ENCODE measurements at places on chromosomes 2 and 18.

DNA sequence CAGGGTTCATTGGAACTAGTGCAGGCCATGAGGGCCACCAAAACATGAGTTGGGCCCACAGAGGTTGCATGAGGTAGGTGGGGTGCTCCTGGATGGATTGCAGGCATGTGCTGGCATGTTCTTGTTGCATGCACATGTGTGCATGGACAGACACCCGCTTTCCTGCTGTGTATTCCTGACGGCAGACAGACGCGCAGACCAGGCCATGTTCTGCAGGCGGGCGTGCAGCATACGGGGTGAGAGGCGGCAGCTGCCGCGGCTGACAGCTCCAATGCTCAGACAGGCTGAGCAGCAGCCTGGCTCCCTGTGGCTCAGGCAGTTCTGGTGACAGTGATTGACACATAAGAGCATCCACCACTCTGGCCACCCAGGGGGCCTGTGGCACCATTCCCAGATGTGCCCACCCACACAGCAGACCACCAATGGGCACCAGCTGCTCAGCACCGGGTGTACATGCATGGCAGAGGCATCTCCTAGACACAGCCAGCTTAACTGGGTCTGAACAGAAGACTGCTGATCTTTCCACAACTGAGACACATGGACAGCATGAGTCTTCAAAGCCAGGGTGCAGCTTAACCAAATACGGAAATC, 21.2 kb downstream of the HS1BP3 start:
- DNase-seq: no peak

- no peak for DNase-seq
These were observed 832.6 kb upstream of the ZEB2 start for GRCh38 chr2:145352484-145352883.

- DNase-seq: no peak
These were observed 466.5 kb downstream of the METTL4 start for GRCh38 chr18:2104620-2105462.

GRCh38 chr2:171150694-171151285, 9.9 kb downstream of the TLK1 start:
- DNase-seq: no peak

Data from RWPE2 (cell line).